Effector CD4-positive, alpha-beta T cell (primary cell): ENCODE measurements at places on chromosomes 1 and 21.

DNA sequence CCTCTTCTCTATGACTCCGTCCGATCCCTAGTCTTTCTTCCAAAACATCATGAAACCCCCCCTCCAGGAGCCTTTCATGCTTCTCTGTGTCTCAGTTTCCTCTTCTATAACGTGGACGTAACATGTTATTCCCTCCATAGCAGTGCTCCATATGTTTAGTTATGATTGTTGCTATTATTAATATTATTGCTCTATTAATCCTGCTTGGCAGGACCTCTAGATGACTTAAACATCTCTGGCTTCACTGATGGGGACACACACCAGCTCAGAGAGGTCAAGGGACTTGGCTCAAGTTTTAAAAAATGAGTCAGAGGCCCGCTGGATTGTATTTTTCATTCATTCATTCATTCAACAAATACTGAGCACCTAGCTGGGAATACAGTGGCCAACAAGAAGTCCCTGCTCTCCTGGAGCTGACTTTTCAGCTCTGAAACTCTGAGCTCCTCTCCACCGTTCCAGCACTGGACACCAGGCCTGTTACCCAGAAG, 404 bp upstream of the CPLANE2 start:
- DNase-seq: no peak

DNA sequence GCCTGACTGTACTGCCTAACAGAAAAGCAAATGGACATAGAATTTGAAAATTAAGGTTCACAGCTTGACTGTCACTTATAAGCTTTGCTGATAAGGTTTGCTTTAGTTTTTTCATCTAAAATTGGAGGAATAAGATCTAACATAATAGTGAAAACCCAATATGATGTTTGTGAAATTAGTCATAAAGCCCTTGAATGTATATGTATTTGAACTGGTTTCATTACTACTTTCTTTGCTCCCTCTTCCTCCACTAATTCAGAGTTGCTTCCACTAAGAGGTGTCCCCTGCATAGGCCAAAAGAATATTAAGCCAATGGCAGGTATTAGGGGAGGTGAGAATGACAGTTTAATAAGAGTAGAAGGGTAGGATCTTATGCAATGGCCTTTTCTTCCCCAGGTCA, 10.5 kb downstream of the PRPF38A start:
- no peak for DNase-seq

DNA sequence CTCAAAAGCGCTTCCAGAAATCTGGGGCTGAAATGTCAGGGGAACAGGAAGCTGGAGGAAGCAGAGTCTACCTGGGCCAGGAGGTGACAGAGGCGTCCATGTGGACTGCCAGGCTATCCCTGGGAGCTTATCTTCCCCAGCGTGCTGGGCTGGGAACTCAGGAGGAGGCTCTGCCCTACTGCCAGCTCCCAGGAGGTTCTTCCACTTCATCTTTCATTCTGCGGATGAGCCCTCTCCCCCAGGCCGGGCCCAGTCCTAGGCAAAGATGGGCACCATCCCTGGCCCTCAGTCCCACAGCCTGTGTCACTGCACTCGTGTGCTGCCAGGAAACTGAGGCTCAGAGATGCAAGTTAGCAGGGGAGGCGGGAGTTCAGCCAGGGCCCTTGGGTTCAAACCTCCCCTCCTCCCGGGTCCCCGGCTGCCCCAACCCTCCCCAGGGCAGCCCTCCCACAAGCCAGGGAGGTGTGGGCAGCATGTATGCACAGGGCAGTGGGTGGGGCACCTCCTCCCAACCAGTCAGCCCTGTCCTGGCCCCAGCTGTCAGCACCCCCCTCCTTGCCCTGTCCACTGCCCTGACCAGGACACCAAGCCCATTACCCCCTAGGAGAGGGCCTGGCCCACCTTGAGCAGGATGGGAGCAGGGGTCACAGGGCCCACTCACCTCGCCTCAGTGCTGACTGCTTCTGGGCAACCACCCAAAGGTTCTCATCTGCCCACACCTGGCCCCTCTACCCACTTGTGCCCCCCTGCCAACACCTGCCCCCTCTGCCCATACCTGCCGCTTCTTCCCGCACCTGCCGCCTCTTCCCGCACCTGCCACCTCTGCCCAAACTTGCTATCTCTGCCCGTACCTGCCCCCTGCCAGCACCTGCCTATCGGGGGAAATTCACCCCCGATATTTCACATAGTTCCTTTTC, 226.0 kb downstream of the NPHP4 start:
- DNase-seq: no peak

- DNase-seq: no peak
These were observed 839 bp downstream of the SWT1 start for GRCh38 chr1:185157599-185158412.

- DNase-seq: no peak
These were observed 7.4 kb downstream of the IFFO2 start for GRCh38 chr1:18948913-18949685.

- no peak for DNase-seq
These were observed 8.2 kb upstream of the TARBP1 start for GRCh38 chr1:234486858-234487840.
